ENCODE measurements at places on chromosomes 2 and 18. TPM values are rescaled to one million over a fixed set of nuclear protein-coding genes. Genes with fewer than 3 reads are reported as not detected.

GRCh38 chr2:183063083-183063482 is 15.5 kb upstream of the DUSP19 start:
- no peak for DNase-seq

COL3A1 gene
- total RNA-seq, result 0.04 TPM

- no peak for DNase-seq
These were observed 37.2 kb downstream of the ODC1 start for GRCh38 chr2:10410823-10411437.

GRCh38 chr2:16612490-16612889 is 53.1 kb downstream of the CYRIA start:
- DNase-seq, result no peak

DNA sequence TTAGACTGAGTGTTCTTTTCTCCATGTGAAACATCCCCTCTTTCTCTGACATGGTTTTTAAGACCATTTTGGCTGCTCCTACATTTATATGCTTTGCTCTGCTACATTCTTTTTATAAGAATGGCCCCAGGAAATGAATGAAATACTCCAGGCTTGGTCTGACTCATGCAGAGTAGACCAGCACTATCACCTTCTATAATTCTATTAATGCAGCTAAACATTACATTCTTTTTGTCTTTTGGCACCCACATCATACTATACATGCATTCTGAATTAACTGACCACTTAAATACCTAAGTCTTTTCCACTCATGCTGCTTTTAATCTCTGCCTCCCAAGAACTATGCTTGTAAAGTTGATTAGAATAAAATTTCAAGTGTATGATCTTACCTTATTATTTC is 94.1 kb downstream of the AAK1 start:
- no peak for DNase-seq

- DNase-seq, result no peak
These were observed 3.6 kb upstream of the KYNU start for GRCh38 chr2:142873831-142874287.

DDX1 gene
- total RNA-seq, result 130 TPM

GRCh38 chr18:46917803-46918600 is 600 bp downstream of the KATNAL2 start:
- no peak for DNase-seq

DNA sequence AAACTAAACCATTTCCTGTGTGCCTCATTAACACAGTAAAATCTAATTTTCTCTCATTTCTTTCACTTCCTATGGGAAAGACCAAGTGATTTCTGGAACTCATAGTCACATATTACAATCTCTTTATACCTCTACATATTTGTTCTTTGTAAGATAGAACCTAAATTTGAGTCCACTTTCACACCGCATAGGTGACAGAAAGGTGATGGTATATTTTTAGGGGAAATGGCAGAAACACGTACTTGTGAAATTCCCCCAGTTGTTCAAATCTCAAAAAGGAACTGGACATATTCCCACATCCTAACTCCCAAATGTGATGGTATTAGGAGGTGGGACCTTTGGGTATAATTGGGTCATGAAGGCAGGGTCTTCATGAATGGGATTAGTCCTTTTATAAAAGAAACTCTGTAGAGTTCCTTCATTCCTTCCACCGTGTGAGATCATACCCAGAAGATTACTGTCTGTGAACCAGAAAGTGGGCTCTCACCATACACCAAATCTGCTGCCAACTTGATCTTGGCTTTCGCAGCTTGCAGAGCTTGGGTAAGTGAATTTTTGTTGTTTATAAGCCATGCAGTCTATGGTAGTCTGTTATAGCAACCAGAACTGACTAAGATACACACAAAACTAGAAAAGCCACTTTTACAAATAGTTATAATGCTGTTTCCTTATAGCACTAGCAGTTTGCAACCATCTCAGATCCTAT is 542.1 kb downstream of the DSC3 start:
- DNase-seq, result no peak

- DNase-seq, result no peak
These were observed 294.8 kb downstream of the RND3 start for GRCh38 chr2:150192701-150193100.

DNA sequence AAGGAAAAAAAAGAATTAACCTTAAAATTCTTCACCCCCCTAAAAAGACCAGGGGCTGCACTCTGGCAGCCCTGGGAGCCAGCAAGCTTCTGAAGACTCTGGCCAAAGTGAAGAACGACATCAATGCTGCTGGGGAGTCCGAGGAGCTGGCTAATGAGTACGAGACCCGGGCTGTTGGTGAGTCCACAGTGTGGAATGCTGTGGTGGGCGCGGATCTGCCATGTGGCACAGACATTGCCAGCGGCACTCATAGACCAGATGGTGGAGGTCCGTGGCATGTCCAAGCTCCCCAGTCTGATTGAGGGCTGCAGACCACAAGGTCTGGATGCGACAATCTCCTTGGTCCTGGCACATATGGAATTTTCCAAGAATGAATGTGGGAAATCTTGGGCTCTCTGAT is 47.4 kb downstream of the TRPM8 start:
- DNase-seq, result no peak

Measured in HepG2 (cell line).